Naive thymus-derived CD8-positive, alpha-beta T cell (primary cell): ENCODE measurements at places on chromosomes 5 and 9. TPM values are rescaled to one million over a fixed set of nuclear protein-coding genes. Genes with fewer than 3 reads are reported as not detected.
A peak's percentile ranks its signal among the peaks of the same experiment; 100 is the strongest.

HRH2 gene
- total RNA-seq, result 2.4 TPM

GRCh38 chr5:74530326-74531050, 110.0 kb downstream of the ENC1 start:
- DNase-seq, result no peak

DNA sequence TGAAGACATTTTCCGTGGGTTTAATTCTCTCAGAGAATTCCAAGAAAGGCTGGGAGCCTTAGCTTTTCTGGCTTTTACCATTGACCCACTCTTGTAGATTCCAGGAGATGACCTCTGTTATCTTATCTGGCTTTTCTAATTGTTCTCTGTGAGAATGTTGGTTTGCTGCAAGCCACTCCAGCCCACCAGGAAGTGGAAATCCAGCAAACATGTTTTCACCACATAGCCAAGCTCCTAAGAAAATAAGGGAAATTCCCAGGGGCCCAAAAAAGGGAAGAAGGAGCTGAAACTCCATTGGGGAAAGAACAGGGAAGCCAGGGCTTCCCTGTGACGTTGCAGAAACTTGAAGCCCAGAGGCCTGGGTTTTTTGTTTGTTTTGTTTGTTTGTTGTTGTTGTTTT, 19.7 kb downstream of the GPR107 start:
- no peak for DNase-seq

DNA sequence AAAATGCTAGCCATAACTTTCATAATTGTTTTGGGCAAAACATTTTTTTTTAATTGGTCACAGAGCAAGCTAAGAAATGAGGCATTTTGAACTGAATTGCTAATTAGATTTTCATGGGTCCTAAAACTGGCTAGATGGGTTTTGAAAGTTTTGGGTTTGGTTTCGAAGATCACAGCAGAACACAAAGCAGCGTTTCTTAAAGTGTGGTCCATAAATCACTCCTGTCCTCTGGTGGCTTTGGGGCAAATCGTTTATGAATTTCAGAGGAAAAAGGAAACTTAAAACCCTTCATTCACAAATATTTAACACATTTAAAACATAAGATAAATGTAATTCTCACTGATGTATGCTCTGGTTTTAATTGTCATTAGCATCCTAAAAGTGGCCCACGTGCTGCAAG, 503.7 kb downstream of the SPATA31D1 start:
- DNase-seq, result no peak

DNA sequence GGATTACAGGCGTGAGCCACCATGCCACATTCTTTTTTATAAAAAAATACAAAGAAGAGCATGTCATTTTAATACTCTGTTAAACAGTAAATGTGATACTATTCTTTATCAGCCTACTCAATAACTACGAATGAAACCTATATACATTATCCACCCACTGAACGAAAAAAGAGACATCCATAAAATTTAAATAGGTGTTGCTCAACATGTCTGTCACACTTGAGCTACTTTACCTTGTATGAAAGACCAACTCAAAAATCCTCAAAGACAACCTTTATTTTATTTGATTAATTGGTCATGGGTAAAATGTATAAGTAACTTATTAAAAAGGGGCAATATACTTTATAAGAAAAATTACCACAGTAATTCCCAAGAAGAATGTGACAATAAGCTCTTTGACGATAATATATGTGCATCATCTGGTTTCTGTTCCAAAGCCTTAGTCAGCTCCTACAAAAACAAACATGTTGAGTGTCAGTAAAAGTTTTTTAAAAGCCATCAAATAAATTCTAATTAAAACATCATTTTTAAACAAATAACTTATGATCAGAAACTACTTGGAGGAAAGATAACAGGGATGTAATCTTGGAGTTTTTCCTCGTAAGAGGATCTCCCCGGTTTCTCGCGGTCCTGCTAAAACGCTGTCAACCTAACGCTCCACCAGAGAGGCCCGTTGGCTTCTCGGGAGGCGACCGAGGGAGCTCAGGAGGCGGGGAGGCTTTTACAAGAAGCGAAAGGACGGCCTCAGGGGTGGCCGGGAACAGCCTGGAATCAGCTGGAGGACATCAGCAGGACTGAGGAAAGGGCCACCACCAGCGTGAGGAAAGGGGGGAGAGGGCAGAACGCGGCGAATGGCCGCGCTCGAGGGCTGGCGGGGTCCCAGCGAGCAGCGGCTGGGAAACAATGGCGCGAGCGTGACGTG, 13.5 kb upstream of the ANKRD18B start:
- DNase-seq, result peak; percentile 54

GRCh38 chr5:159242656-159243055, 20.4 kb upstream of the UBLCP1 start:
- DNase-seq, result no peak
